ENCODE measurements at places on chromosomes 6 and 20. TPM values are rescaled to one million over a fixed set of nuclear protein-coding genes. Genes with fewer than 3 reads are reported as not detected.

Gene AMD1
- 118 TPM for total RNA-seq

Gene POU3F2
- 194 TPM for total RNA-seq

Gene TRPC4AP
- total RNA-seq = 45.9 TPM

Gene SLC32A1
- total RNA-seq = 6.4 TPM

Gene HAO1
- total RNA-seq = not detected

Gene HTR1B
- 0.94 TPM for total RNA-seq

GRCh38 chr6:1609041-1609647, 571 bp upstream of the FOXC1 start:
- DNase-seq = no peak

DNA sequence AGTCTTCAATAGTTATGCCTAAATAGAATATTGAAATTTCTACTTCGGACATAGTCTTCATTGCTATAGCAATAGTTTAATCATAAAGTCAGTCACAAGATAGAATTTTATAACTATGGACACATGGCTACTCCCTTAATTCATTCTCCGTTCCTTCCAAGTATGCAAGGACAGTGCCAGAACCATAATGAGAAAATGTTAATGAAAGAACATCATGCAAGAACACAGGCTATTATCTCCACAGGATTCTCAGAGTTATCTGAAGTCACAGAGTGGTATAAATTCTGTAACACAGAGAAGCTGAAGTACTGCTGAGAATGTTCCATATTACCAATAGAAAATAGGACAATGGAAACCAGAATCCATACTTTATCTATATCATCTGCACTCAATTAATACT, 826.2 kb downstream of the EPHA7 start:
- no peak for DNase-seq

GRCh38 chr6:33424855-33425667, 5.2 kb downstream of the SYNGAP1 start:
- no peak for DNase-seq

- DNase-seq = no peak
Measured at GRCh38 chr6:49333345-49334125, 129.5 kb downstream of the MMUT start.

DNA sequence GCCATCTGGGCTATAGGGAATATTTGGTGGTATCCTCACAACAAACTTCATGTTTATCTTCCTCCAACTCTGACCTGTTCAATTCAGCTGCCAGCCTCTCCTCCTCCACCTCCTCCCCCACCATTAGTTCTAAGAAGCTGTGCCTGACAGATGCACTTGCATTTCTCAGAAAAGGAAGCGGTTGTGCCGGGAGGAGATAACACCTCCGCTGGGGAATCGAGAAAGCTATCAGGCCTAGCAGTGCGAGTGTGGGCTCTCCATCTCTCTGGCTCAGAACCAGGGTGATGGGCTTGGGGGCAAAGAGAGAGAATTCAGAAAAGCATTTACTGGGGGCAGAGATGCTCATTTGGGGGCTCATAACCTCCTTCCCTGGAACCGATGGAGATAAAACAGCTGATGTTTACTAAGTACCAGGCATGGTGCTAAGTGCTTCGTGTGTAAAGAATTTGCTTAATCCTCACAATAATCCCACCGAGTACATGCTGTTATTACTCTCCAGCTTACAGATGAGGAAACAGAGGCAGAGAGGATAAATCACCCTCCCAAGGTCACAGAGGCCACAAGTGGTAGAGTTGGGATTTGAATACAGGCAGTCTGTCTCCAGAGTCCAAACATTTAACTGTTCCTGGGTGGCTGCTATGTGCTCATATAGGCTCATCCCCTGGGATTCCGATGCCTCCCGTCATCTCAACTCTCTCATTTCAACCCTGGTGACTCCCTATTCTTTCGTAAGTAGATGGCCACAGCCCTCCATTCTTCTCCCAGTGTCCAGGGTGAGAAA, 38.3 kb downstream of the COX4I2 start:
- DNase-seq = peak; percentile 33
